MG63 (cell line): ENCODE measurements at places on chromosomes 2 and 18. TPM values are rescaled to one million over a fixed set of nuclear protein-coding genes. Genes with fewer than 3 reads are reported as not detected.

DNA sequence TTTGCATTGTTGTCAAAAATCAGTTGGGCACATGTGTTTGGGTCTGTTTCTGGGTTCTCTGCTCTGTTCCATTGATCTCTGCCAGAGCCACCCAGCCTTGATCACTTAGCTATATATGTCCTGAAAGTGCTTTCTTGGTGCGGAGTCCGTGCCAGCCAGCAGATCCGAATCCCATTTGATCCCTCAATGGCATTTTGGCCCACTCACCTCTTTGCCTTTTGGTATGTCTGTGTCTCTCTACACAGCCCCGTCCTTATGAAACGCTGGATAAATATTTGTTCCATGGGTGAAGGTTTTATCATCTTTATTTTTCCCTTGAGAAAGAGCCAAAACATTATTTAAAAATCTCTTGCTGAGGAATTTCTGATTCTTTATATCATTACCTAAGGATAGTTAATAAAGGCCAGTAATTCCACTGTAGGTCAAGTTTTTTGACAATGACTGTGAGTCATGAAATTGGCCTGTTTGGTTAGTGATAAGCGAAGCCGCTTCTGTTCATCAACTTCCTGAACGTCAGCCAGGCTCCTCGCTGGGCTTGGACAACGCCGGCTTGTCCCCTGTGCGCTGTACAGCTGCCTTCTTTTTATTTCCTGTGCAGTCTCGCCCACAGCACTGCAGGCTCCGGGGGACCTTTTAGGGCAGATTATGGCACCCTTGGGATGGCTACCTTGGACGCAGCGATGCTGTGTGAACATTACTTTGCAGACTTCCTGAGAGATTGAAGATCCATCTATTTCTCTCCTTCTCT, 24.9 kb downstream of the MTCL1 start:
- DNase-seq, result no peak

Gene CCDC68
- total RNA-seq, result 0.46 and 1.5 TPM in 2 replicates

DNA sequence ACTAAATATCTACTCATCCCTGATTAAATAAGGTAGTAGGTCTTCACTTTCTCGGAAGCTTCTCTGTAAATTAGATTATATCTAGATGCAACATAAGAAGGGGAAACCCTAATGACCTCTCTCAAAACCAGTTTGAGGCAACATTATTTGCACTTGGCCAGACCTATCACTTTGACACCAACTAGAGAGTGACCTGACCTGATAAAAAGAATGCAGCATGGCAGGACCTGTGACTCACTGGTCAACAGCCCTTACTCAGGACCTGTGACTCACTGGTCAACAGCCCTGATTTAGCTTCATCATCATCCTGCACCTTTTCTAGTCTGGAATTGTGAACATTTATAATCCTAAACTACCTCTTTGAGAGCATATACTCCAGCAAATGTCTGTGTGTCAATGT, 1957.7 kb upstream of the CELF4 start:
- peak; percentile 47 for DNase-seq

DNA sequence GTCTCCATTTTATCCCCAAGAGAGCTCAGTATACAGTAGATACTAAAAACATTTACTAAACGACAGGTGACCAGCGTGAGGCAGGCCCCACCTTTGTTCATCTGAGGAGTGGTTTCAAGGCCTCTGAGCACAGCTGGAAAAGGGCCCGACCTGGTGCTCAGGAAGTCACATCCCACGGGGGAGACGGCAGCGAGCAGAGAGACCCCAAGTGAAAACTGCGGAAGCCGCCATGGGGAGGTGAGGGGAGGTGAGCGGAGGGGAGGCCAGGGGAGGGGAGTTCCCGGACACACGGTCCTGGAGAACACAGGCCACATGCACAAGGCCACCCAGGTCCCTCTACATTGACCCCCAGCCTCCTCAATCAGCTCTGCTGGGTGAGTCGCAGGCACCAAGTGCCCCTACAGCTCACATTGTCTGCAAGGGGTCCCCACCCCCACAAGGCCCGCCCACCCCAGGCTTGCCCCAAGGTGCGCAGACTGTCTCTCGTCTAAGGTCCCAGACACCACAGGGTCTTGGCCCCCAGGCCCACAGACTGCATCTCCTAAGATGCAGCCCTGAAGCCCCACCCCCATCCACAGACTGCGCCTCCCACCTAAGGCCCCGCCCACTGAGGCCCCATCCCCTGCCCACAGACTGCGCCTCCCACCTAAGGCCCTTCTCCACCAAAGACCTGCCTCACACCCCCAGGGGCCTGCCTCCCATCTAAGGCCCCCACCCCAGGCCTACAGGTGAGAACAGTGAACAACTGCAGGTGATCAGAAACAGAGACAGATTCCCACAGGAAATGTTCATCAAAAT, 19.1 kb downstream of the PARD6G start:
- no peak for DNase-seq

- no peak for DNase-seq
Observed at GRCh38 chr2:14297340-14297739, 335.2 kb upstream of the LRATD1 start.
